ENCODE measurements at places on chromosomes 2 and 18.
A peak's percentile ranks its signal among the peaks of the same experiment; 100 is the strongest.

GRCh38 chr2:115796078-115796477 is 1353.6 kb downstream of the DPP10 start:
- DNase-seq = no peak

DNA sequence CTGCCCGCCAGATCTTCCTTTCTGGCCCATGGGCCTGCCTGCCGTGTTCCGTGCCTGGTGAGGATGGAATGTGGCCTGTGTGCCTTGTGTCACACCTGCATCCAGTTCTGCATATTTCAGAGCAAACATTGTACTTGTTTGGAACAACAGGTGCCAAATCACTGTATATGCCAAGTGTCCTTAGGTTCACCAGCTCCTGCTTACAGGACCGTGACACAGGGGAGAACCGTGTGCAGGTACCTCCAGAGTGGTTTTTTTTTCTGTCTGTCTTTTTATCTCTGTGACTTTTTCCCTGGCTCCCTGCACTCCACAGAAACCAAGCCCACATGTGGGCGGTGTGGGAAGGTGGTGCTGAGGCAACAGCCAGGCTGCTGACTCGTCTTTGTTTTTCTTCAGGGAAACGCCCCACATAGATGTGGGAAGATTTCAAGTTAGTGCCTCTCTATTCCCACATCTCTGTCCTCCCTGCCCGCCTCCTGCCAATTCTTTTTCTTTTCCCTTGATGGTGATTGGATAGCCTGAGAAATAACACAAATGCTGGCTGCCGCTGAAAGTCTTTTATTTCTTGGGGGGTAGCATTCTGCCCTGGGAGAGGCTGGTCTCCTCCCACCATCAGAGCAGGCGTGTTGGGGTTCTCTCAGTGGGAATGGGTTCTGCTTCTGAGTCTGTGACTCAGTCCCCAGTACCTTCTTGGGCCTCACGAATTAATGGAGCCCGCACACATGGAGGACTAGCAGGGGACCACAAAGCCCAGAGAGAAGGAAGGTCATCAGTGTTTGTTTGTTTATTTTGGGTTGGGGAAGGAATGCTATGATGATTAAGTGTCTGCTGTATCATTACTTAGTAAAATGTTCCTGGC is 21.4 kb downstream of the GRHL1 start:
- DNase-seq = no peak

DNA sequence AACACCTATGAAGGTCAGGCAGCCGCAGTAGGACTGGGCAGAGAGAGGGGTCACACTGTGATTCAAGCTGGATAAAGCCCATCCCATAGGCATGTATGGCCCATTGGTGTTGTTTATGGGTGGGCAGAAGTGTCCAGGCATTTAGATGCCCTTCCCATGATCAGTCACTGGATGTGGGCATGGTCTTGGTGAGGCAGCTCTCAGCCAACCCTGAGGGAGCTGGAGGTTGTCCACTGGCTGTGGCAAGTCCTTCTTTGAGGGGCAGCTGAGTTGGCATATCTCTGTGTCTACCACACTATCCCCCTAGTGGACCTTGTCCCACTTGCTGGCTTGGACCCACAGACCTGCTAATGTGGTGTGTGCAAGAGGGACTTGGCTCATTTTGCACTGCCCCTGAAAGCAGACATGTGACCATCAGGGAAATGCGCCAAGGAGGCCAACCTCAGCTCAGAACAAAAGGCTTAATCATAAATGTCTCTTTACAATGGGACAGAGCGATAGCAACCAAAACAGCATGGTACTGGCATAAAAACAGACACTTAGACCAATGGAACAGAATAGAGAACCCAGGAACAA is 82.0 kb downstream of the TMEM17 start:
- DNase-seq = no peak

- no peak for DNase-seq
Observed at GRCh38 chr18:28110924-28111323, 66.0 kb downstream of the CDH2 start.

DNA sequence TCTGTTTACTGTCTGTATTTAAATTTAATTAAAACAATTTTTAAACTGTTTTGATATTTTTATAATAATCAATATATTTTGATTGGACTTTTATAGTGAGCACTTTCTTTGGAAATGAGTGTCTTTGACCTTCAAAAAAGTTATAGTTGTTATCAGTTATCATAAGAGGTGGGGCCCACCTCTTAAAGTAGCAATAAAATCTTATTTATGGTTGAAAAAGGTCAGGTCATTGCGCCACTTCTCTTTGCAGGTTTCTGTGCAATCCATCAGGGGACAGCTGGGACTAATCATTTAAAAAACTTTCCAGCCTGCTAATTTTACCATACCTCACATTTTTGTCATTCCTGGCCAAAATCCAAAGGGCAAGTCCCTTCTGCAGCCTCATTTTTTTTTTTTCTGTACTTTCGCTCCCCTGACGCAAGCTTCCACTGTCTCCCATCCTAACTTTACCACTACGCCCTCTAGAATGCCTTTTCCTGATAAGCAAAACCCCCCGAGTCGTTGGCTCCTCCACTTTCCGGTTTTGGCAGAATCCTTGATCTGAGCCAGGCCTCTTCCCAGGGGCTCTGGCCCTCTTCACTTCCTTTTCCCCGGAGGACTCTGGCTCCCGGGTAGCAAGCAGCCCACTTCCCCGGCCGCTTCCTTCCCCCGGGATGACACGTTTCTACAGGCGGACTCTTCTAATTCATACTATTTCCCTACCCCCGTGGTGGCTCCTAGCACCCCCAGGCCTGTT is 1.1 kb upstream of the SEH1L start:
- peak; percentile 17 for DNase-seq

- DNase-seq = no peak
Observed at GRCh38 chr2:231502596-231502995, 27.6 kb downstream of the NMUR1 start.

DNA sequence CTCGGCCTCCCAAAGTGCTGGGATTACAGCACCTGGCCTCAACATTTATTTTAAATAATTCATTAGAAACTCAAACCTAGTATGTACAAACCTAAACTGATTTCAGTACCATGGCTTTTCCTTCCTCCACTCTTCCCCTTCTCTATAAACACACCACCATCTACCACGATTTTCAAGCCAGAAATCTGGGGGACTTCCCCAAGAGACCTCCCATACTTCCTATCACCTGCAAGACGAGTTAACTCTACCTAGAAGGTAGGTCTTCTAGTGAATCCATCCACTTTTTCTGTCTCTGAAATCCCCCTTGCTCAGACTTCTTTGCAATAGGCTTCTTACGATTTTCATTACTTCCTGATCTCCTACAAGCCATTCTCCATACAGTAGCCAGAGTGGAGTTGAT is 7.7 kb upstream of the FAM117B start:
- DNase-seq = no peak

Measured in H54 (cell line).